Upper lobe of right lung (tissue), 1 donor: ENCODE measurements at places on chromosomes 12 and 14. TPM values are rescaled to one million over a fixed set of nuclear protein-coding genes. Genes with fewer than 3 reads are reported as not detected.
A peak's percentile ranks its signal among the peaks of the same experiment; 100 is the strongest.

GRCh38 chr12:91335699-91336098 is 153.1 kb upstream of the DCN start:
- no peak for DNase-seq

The SDS gene
- total RNA-seq, result 2.4 TPM

DNA sequence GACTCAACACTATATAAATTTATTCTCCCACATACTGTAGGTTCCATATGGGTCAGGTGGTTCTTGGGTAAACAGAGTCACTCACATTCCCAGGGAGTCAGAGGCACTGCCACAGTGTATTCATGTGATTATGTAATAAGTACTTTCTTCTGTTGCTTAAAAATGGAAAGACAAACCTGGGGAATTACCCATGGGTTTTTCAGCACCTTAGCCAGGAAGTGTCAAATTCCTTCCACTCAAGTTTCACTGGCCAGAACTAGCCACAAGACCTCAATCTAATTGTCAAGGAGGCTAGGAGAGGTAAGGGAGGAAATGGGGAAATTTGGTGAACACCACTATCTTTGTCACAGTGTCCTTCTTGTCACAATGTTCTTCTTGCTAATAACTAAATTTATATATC is 333.2 kb upstream of the MDGA2 start:
- no peak for DNase-seq

- no peak for DNase-seq
Observed at GRCh38 chr12:92419201-92419600, 273.6 kb upstream of the BTG1 start.

DNA sequence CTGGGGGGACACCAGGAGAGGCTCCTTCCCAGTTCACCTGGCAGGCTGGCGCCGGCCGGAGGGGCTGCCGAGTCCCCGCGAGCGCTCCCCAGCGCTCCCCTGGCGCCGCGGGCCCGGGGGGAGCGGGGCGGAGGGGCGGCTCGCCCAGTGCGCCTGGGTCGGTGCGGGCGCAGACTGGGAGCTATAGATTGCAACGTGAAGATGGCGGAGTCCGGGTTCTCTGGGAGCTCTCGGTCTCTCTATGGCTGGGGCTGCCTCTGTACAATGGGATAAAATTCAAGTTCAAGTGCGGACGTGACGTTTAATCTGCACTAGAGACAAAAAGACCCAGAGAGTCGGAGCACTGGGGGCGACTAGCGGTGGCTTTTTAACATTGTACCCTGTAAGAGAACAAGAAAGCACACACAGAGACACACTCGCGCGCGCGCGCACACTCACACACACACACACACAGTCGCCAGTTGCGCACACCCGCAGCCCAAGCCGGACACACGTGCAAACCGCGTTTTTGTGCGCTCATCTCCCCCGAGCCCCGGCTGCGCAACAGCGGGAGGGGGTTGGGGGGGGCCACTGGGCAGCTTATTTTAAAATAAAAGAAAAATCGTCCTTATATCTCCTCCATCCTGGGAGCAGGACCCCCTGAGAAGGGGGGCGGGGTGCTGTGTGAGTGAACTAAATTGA is at the start of gene BCL11B:
BCL11B (minus strand) TSS at position 247 of the 681 bp plus-strand sequence. CDS start 979 bp downstream, outside the sequence.
- DNase-seq, result no peak

DNA sequence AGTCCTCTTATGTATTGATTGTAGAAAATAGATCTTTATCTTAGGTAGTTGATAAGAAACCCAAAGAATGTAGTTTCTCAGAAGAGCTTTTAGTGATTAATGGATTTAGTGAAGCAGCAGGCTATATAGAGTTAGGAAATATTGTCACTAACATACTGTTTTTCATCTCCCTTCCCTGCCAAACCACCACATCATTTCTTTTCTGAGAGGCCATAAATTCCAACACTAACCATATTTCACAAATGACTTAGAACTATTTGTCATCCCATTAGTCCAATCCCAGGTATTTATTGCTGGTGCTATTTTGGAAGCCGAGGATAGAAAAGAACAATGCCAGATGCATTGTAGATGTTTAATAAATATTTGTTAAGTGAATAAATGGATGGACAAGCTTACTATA is 185.7 kb downstream of the KICS2 start:
- DNase-seq, result no peak

The CDCA3 gene
- 1.1 TPM for total RNA-seq

DNA sequence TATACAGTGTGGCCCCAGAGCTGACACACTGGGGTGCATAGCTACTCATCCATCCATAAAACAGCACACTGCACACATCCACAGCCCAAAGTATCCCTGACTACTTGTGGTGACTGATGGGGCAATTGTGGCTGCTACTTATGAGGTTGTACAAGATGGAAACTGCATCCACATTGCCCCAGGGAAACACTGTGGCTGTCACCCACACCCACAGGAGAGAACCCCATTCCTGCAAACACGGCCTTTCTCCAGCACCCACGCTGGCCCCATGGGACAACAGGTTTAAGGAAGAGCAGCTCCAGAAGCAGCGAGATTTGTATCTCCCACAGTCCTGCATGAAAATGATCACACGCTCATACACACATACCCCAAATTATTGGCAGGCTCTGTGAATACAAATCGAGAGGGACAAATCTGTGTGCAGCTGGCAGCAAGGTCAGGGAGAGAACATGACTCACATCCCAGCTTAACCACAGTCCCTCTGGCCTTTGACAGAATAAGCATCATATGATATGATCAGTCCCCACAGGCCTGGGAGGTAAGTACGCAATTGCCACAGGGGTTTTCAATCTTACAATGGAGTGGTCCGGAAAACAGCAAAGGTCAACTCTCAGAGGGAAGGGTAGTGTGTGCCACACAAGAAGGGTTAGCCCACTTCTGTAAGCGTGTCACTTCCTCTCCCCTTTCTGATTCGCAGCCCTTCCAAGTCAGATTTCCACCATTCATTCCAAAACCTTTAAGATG is 61.9 kb downstream of the ESR2 start:
- no peak for DNase-seq

DNA sequence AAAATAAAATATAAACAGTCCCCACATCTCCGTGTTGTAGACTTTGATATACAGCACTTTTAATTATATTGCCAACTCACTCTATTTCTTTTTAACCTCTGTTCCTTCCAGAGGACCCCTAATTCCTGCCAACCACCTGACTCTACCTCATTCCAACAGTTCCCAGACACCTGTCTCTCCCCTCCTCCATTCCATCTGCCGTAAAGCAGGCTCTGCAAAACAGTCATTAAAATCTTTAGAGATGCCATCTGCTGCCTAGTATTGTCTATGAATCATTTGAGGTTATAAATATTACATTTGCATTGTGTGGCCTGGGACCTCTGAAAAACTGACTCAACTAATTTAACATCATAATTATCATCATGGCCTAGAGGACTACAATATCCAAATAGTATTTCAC is 148.8 kb upstream of the DCN start:
- no peak for DNase-seq

DNA sequence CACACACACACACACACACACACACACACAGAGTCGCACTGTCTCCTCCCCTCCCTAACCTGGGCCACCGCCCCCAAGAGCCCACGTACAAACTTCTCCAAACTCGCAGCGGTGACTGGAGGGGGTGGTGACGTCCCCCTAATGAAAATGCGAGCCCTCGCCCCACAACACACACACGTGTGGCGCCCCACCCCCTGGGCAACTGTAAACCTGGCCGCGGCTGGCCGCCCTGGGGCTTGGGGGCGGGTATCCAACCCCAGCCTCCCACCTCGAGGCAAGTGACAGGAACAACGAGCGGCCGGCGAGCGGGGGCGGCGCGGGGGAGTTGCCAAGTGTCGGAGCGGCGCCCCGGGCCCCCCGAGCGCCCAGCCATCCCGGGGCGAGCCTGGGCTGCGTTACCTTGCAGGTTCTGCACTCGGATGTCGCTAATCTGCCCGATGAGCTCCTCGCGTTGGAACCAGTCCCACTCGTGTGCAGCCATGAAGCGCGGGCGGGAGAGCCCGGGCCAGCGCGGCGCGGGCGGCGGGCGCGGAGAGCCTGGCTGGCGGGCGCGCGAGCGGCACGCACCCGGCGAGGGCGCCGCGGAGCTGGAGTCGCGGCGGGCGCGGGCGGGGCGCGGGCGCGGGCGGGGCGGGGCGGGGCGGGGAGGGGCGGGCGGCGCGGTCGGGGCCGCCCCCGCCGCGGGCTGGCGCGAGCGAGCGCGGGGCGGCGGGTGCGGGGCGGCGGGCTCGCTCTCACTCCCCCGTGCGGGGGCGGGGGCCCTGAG is at the start of gene CLMN:
CLMN (minus strand) TSS at position 597 of the 766 bp plus-strand sequence; CDS start at position 481, 116 bp downstream.
- peak; percentile 75 for DNase-seq

GRCh38 chr12:26122681-26123481 is 2.0 kb downstream of the BHLHE41 start:
- DNase-seq, result peak; percentile 79

DNA sequence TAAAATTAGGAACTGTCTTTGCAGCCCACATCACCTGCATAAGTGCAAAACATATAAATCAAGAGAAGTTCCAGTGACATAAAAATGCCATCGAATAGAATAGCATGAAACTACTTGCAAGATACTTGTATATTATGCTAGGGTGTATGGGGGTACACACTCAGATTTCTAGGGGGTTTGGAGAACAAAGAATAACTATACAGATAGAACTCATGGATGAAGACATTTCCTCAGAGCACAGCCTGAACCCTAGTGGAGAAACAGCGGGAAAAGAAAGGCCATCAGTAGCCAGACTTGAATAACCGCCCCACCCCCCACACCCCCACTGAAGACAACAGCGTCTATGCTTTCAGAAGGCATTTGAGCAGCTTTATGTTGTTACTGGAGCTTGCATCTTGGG is 425.8 kb downstream of the NPAS3 start:
- no peak for DNase-seq

The A2M gene
- 2,772 TPM for total RNA-seq

- DNase-seq, result no peak
Observed at GRCh38 chr14:29459969-29460560, 467.6 kb downstream of the PRKD1 start.

- no peak for DNase-seq
Observed at GRCh38 chr12:67391034-67391433, 121.9 kb downstream of the CAND1 start.

The MMP14 gene
- total RNA-seq, result 149 TPM

DNA sequence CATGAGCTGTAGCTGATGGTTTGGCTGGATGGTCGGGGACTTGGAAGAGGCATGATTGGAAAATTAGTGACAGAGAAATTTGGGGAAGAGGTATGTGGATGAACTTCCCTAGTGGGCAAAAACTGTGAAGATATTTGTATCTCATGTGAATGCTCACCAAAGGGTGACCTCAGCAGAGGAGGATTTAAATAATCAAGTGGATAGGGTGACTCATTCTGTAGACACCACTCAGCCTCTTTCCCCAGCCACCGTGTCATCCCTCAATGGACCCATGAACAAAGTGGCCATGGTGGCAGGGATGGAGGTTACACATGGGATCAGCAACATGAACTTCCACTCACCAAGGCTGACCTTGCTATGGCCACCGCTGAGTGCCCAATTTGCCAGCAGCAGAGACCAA is 60.8 kb upstream of the KRAS start:
- DNase-seq, result no peak

GRCh38 chr14:102057480-102058114 is 29.2 kb downstream of the HSP90AA1 start:
- no peak for DNase-seq

GRCh38 chr14:89474464-89474863 is 57.4 kb upstream of the FOXN3 start:
- no peak for DNase-seq

DNA sequence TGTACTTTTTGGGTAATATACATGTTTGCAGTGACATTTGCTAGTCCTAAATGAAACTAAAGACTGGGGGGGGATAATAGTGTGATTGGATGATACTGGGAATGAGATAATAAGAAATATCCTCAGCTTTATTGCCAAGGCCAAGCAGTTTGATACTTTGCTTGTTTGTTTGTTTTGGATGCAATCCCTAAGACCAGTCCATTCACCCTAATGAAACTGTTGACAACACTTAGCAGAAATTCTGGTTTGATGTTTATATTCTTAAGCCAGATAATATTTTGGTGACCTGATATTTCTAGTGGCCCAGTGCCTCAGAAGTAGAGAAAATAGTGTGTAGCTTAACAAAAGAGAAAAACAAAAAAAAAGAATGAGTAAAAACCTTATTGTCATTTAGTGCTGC is 1.8 kb downstream of the PHC1 start:
- no peak for DNase-seq

The SLC4A8 gene
- 2.5 TPM for total RNA-seq

DNA sequence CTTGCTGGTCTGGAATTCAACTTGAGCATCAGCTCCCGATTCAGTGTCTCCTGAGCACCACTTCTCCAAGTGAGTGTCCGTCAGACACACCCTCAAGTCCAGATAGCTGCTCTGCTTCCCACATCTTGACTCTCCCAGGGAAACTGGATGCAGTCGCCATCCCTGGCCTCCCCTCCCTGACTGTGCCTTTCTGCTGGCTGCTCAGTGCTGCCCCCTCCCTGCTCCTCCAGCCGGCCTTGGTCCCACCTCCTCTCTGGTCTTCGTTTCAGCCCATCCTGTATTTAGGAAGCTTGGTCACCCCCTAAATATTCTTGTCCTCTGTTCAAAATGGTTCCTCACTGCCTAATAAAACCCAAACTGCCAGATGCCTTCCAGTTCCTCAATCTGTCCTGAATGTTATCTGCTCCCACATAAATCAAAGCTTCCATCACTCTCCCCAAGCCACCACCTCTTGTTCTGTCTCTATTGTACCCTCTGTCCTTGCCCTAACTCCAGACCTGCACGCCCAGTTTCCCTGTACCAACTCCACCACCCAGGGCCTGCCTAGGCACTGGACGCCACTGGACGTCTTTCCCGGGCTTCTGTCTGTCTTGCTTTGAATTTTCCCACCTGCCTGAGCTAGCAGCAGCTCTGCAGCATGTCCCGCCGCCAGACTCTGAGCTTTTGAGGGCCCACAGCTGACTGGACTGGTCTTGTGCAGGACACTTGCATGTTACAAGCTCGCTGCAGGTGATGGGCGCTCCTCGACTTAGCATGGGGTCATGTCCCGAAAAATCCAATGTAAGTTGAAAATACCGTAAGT is 33.8 kb downstream of the CCDC92 start:
- no peak for DNase-seq

- no peak for DNase-seq
Observed at GRCh38 chr12:52070185-52070925, 577 bp downstream of the ATG101 start.

GRCh38 chr12:123064366-123064765 is 83.9 kb downstream of the ARL6IP4 start:
- DNase-seq, result no peak

The SDR9C7 gene
- not detected for total RNA-seq

- DNase-seq, result peak; percentile 80
Observed at GRCh38 chr14:77045238-77046162, 17.0 kb upstream of the IRF2BPL start.

- DNase-seq, result no peak
Observed at GRCh38 chr14:85853996-85854526, 324.1 kb downstream of the FLRT2 start.

The CLEC2B gene
- total RNA-seq, result 24.6 TPM

The MAP3K9 gene
- total RNA-seq, result 12.0 TPM

- DNase-seq, result no peak
Observed at GRCh38 chr12:73863546-73863945, 674.1 kb upstream of the ATXN7L3B start.

DNA sequence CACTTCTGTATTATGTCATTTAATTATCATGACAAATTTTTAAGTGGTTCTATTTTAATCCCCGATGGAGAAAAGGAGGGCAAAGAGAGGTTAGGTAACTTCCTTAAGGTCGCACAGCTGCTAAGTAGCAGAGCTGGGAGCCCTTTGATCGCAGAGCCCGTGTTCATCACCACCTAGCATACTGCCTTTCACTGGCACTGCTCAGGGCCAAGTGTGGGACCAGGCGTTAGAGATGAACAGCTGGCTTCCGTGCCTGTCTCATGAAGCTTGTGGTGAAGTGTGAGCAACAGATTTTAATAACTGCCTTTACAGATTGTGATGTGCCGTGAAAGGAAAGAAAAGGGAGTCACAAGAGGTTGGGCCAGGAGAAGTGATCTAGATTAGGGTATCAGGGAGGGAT is 273.6 kb downstream of the AKAP6 start:
- DNase-seq, result no peak

The HIF1A gene
- total RNA-seq, result 108 TPM
